ENCODE measurements at places on chromosomes 5 and 9. TPM values are rescaled to one million over a fixed set of nuclear protein-coding genes. Genes with fewer than 3 reads are reported as not detected.
A peak's percentile ranks its signal among the peaks of the same experiment; 100 is the strongest.

PCDHB12 gene
- polyA plus RNA-seq: 0.58 TPM

MAMDC2 gene
- polyA plus RNA-seq: 3.9 TPM

FOXD1 gene
- 0.06 TPM for polyA plus RNA-seq

RCL1 gene
- 3.8 TPM for polyA plus RNA-seq

PPP3R2 gene
- polyA plus RNA-seq: not detected

WNT8A gene
- not detected for polyA plus RNA-seq

NADK2 gene
- polyA plus RNA-seq: 10.4 TPM

PCDHGC5 gene
- 5.4 TPM for polyA plus RNA-seq

DNA sequence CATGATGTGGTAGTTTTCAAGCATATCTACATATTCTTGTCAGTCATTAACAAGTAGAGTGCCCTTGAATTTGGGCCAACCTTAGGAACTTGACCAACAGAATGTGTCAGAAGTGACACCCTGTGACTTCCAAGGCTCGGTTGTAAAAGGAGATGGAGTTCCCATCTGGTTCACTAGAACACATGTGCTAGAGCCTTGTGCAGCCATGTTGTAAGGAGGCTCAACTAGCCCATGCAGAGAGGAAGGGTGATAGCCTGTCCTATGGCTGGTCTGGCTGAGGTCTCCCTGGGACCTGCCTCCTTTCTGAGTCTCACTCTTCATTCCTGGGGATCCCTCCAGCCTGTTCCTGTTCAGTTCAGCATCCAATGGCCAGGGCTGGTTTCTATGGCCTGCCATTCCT, 28.1 kb upstream of the HRH2 start:
- no peak for DNase-seq

- no peak for DNase-seq
Observed at GRCh38 chr9:87069690-87070089, 122.4 kb upstream of the GAS1 start.

GRCh38 chr9:133603135-133603927, 5.9 kb downstream of the FAM163B start:
- no peak for DNase-seq

- DNase-seq: no peak
Observed at GRCh38 chr5:39231705-39232525, 12.6 kb upstream of the FYB1 start.

DNA sequence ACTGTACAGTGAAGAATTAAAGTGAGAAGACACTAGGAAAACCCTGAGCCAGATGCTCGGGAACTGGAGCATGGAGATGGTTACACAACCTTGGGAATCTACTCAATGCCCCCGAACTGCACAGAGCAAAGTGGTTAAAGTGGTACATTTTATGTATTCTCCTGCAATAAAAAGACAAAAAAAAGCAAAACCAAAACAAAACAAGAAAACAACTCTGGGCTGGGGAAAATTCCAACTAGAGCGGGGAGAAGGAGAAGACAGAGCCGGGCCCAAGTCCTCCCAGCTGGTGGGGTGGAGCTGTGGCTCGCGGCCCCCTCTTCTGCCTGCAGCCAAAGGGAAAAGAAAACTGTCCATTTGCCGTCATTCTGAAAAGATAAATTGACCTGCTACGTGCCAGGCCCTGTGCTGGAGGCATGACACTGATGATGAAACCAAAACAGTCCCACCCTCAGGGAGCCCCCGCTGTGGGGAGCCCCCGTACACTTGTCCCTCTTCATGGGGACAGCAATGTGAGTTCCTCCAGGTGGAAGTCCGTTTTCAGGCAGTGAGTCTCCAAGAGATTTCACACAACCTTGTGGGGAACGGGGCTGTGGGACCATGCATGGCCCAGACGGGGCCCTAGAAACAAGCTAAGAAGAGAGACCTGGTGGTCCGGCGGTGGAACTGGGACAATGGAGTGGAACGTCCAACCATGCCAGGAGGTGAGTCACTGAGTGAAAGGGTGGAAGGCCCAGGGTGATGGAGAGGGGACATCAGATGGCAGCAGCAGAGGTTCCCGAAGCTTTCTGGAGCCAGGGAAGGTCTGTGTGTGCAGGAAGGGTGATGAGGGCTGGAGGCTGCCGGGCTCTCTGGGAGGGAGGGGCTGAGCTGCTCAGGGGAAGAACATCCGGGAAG, 114.8 kb upstream of the COL5A1 start:
- no peak for DNase-seq

DNA sequence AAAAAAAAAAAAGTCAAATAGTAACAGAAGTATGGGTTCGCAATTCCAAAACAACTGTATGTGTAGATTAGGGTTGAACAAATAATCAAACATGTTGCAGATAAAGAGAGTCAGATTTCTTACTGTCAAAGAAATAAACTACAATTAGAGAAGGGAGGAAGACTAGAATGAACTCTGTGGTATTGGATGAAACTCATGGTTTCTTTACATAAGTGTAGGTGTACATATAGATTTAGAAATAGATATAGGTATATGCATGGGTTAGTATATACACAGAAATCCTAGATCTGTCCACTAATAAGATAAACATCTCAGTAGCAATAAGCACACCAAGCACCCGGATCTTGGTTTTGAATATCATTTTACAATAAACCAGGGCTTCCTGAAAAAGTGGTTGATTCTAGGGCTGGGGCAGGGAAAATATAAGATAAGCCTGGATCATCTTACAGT, 21.3 kb downstream of the DTWD2 start:
- no peak for DNase-seq

DNA sequence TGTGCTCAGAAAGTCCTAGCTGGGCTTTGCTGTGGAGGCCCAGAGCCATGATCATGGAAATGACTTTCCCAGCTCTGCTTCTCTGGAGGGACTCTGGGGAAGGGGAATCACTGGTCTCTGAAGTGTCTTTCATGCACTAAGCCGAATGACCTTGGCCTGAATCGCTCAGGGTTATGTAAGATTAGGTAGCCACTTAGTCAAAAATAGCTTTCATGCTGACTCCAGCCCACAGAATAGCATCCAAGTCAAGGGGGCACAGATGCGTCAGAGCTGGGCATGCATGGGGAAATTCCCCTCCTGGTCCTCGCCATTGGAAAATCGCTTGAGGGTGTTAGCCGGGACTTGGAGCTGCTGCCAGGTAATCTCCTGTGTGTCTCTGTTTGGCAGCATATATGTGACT, 36.1 kb upstream of the PPARGC1B start:
- DNase-seq: peak; percentile 72

DNA sequence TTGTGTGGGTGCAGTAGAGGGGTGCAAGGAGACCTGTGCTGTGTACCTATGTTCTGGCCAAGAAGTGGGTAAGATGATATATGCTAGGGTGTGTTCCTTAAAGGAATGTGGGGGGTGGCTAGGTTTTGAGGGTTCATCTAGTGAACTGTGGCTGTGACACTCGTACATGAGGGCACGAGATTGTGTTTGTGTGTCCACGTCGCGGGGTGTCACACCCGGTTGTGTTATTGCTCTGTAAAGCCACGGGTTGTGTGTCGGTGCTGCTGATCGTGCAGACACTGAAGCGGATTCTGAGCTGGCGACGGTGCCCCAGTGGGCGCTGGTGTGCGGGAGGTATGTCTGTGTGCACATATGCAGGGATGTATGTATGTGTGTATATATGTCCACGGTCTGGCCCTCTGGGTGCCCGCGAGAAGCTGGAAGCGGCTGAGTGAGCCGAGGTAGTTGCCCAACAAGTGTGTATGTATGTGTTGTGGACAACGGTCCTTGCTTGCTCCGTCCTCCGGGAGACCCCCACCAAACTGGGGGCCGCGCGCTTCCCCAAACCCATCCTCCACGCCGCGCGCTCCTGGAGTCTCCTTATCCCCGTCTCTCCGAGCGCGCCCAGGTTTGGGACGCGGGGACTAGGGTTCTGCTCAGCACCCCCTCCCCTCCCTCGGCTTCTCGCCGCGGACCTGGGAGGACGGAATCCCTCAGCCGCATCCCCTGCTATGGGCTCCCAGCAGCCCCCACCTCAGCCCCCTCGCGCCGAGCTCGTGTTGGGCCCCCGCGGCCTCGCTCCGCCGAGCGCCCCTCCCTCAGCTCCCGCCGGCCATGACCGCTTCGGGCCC, 639 bp downstream of the PCDH1 start:
- no peak for DNase-seq

Data from heart left ventricle (tissue), 16 donors.